Esophagus mucosa (tissue), 1 donor: ENCODE measurements at places on chromosomes 7 and 10. TPM values are rescaled to one million over a fixed set of nuclear protein-coding genes. Genes with fewer than 3 reads are reported as not detected.

The TRPV6 gene
- total RNA-seq = 0.68 TPM

The ZNF746 gene
- total RNA-seq = 7.9 TPM

The CRYGN gene
- not detected for total RNA-seq

- ATAC-seq = peak; percentile 65
These were observed 28.0 kb downstream of the PPP1R3C start for GRCh38 chr10:91604553-91605534.

DNA sequence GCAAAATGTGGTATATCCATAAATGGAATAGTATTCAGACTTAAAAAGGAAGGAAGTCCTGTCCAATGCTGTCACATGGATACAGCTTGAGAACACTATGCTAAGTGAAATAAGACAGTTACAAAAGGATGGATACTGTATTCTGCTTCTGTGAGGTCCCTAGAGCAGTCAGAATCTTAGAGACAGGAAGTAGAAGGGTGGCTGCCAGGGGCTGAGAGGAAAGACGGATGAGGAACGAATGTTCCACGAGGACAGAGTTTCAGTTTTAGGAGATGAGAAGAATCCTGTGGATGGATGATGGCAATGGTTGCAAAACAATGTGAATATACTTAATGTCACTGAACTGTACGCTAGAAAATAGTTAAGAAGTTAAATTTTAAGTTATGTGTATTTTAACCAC, 3.8 kb downstream of the PRKCQ start:
- ATAC-seq = no peak

DNA sequence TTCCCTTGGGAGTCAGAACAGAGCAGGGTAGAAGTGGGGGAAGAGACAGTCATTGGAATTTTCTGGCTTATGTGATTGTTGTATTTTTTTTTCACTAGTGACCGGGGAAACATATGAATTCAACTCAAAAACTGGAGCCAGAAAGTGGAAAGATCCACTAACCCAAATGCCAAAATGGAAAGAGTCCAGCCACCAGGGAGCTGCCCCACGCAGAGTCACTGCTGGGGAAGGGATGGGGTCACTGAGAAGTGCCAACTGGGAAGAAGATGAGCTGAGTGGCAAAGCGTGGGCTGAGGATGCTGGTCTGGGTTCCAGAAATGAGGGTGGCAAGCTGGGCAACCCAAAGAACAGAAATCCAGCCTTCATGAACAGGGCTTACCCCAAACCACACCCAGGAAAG, 69.2 kb downstream of the CDHR3 start:
- ATAC-seq = no peak

GRCh38 chr7:70790215-70791073, 341.5 kb upstream of the GALNT17 start:
- no peak for ATAC-seq

- no peak for ATAC-seq
These were observed 32.4 kb upstream of the RET start for GRCh38 chr10:43044448-43044921.
